ENCODE measurements at places on chromosomes 13 and 19.

GRCh38 chr13:75217949-75218348 lies 264.0 kb downstream of the TBC1D4 start:
- no peak for DNase-seq

- no peak for DNase-seq
Observed at GRCh38 chr19:39372047-39372802, 18.7 kb downstream of the PAF1 start.

DNA sequence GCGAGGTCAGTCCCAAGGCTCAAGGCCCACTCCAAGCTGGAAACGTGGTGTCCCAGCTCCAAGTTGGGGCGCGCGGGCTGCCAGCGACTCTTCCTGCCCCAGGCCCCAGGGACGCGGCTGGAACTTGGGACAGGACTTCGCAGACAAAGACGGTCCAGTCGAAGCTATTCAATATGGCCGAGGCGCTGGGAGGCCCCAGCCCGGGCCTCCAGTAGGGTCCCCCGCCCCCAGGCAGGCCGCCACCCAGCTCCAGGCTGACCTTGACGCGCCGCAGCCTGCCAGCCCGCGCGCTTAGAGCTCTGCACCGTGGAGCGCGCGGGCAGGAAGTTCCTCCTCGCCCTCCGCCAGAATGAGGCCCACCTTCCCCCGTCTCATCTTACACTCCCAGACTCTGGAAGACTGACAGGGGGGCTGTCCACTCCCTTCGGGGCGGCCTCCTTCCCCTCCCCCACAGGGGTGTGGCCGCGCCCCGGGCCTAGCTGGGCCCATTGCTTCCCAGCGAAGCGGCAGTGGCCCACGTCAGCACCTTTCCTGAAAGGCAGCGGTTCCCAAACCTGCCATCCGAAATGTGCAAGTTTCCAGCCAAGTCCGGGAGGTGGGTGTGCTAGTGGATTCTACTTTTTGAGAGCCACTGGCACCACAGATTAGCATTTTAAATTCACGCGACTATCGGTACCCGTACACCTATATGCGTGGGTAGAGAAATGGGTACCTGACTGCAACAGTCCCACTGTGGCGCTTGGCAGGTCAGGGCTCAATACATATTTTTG lies at the start of gene CCDC8:
Gene CCDC8 (minus strand): TSS at position 303 of the 770 bp plus-strand sequence. CDS start 754 bp downstream, outside the sequence.
- DNase-seq, result no peak

DNA sequence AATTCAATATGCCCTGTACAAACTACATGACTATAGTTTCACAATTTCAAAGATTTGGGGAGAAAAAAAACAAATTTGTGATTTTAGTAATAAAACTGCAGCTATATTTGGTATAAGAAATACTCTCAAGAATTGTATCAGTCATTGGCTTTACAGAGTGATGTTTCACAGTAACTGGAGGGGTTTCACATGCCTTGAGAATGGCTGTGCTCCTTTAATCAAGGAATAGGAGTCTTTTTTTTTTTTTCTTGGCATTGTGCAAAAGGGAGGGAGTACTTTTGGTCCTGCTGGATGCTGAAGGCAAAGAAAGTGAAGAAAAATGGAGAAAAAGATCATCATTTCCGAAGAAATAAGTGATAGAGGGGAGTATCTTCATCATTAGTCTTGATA lies 6.8 kb downstream of the ZNF507 start:
- DNase-seq, result no peak

DNA sequence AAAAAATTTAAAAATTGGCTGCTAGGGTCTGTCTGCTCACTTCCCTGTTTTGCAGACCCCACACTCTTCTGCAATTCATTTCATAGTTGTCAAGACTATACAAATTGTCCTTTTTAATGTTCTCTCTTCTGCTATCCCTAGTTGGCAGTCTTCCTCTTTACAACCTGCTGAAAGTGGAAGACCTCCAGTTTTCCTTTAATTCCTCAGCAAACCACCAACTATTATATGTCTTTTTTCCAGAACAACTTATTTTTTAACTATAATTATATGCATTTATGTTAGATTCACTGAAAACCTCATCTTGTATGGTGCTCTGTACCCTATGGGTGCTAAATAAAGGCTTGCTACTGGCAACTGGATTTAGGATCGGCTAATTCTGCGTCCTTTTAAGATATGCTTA lies 1.1 kb upstream of the PHF11 start:
- DNase-seq, result no peak

- no peak for DNase-seq
Observed at GRCh38 chr13:23605831-23606230, 35.6 kb downstream of the TNFRSF19 start.
